ENCODE measurements at places on chromosomes 2 and 18.

DNA sequence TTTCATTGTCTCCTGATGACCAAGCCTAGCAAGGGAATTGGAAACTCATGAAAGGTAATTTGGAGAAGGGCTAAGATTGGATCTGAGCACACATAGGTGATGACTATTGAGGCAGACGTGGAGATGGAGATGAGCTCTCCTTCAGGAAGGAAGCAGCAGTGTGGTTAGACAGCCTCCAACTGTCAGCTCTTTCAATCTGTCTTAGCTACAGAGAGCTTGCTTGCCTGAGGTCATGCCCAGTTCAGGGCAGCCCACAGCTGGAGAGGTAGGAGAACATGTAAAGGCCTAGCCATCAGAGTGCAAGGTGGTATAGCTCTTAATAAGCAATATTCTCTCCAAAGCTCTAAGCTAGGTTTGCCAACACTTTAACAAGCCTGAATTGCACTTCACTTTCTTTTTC, 79.2 kb downstream of the THSD7B start:
- no peak for DNase-seq

- no peak for DNase-seq
Measured at GRCh38 chr2:148642891-148643416, 1.6 kb upstream of the EPC2 start.

GRCh38 chr2:66439812-66440542, 5.1 kb downstream of the MEIS1 start:
- no peak for DNase-seq

GRCh38 chr2:10000541-10000940, 42.8 kb upstream of the KLF11 start:
- no peak for DNase-seq

DNA sequence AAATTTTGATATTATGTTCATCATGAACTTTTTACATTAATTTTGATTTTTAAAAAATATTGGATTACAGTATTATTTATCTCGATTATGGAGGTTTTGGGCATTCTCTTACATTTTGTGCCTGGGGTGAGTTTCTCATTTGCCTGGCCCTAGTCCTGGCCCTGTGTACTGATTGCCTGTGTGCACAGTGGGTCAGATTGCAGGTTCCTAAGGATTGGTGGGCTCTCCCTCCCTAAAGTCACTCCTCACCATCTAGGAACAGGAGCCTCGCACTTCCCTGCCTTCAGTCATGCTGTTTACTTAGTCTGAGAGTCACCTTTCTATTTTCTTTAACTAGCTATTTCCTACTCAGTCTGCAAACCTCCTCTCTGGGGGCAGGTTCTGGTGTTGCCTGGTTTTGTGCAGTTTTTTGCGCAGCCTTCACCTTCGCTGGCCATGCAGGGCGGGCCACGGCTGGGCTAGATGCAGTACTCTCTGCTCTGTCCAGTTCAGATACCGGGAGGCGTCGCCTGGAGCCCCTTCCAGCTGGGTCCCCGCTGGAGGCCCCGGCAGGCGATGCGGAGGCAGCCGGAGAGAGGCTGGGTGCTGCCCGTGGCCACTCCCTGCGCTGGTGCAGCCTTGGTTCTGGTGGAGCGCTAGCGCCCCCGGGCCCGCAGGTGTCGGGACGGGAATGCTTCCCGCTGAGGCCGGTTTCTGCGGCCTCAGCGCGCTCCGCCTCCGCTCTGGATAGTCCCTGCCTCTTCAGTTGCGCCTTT, 23.3 kb upstream of the MC5R start:
- peak; percentile 79 for DNase-seq

DNA sequence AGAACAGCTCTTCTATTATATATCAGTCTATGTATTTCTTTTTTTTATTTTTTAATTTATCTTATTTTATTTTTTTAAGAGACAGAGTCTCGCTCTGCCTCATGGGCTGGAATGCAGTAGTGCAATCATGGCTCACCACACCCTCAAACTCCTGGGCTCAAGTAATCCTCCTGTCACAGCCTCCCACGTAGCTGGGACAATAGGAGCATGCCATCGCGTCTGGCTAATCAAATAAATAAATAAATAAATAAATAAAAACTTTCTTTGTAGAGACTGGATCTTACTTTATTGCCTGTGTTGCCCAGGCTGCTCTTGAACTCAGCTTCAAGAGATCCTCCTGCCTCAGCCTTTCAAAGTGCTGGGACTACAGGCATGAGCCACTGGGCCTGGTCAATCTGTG, 117.0 kb downstream of the RBMS1 start:
- no peak for DNase-seq

- DNase-seq = no peak
Measured at GRCh38 chr18:55240978-55241377, 281.7 kb upstream of the CCDC68 start.

DNA sequence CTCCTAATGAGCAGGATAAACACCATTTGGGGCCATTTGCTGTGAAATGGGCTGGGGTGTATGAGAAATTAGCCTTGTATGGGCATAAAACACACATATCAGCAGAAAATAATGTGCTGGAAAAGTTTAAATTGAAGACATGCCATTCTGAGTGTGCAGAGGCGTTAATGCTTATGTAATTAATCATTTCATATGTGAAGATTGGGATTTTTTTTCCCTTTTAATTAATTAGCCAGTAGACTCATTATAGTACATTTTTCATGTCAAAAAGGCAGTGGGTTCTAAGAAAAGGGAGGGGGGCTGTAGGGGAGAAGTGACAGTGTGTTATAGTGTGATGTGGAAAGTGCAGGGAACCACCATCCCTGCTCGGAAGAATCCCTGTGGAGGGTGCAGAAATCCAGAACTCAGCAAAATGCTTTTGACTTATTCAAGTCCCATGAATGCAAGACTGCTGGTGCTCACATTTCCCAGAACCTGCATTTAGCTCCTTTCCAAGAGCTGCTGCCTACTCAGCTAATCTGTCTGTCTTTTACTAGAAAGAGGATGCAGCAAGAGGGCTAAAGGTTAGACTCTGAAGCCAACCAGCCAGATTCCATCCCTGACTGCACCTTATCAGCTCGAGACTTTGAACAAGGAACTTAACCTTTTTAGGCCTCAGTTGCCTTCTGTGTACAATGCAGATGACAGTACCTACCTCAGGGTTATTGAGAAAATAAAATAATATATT, 11.6 kb upstream of the COX7A2L start:
- no peak for DNase-seq

DNA sequence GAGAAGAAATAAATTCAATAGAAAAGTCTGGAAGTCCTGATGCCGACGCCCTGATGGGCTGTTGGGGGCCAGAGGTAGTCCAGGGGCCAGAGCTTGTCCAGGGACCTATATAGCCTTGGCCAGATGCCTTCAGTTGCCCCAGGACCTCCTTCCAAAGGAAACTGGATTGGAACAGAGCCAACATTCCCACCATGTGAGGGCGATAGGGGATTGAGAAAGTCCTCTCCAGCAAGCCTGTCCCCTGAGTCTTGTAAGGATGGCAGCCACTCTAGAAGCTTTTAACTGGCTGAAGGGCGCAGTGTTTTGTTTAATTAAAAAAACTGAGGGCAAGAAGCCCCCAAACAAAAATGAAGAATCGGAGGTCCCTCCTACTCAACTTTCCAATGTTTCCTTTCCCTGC, 54.9 kb upstream of the CDCA7 start:
- DNase-seq = no peak

- no peak for DNase-seq
Measured at GRCh38 chr2:45684756-45685155, 33.3 kb downstream of the PRKCE start.

DNA sequence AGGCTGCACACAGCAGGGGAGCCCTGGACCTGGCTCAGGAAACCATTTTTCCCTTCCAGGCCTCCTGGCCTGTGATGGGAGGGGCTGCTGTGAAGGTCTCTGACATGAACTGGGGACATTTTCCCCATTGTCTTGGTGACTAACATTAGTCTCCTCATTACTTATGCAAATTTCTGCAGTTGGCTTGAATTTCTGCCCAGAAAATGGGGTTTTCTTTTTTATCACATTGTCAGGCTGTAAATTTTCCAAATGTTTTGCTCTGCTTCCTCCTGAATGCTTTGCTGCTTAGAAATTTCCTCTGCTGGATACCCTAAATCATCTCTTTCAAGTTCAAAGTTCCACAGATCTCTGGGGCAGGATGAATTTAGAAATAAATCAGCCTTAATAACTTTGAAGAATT, 78.2 kb downstream of the EHBP1 start:
- no peak for DNase-seq

Measured in endothelial cell (in vitro differentiated cells).